ENCODE measurements at places on chromosomes 3 and 15.
A peak's percentile ranks its signal among the peaks of the same experiment; 100 is the strongest.

- DNase-seq = no peak
Observed at GRCh38 chr15:60372756-60373155, 25.0 kb downstream of the ANXA2 start.

- DNase-seq = no peak
Observed at GRCh38 chr3:81778678-81779182, 17.3 kb upstream of the GBE1 start.

DNA sequence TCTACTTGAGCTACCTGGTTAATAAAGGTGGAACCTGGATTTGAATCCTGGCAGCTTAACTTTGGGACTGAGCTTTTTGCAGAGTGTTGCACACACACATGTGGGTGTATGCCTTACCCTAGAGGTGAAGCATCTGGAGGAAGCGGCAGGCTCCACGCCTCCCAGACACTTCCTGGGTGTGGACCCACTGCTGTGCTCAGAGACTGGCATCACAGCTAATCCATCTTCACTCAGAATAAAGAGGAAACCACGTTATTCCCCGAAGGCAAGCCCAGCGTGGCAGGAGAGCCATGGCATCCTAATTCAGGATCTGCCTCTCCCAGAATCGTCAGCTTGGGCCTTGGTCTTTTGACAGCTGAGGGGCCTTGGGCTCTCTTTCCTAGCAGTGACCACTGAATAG lies 25.5 kb downstream of the CCDC13 start:
- no peak for DNase-seq

DNA sequence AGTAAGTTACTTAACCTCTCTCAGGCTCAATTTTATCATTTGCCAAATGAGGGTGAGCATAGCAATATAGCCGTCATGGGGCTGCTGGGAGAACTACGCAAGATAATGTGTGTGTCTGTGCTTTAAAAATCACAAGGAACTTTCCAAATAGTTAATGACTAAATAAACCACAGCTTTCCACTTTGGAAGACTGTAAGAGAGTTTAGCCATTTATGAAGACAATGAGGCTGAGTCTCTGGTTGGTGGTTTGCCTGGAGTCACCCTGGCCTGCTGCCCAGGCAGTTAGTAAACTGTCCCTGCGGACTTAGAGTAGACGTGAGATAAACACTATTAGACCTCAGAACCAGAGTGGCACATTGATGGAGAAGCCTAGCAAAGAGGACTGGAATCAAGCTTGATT lies 357.7 kb downstream of the CLSTN2 start:
- peak; percentile 98 for DNase-seq

DNA sequence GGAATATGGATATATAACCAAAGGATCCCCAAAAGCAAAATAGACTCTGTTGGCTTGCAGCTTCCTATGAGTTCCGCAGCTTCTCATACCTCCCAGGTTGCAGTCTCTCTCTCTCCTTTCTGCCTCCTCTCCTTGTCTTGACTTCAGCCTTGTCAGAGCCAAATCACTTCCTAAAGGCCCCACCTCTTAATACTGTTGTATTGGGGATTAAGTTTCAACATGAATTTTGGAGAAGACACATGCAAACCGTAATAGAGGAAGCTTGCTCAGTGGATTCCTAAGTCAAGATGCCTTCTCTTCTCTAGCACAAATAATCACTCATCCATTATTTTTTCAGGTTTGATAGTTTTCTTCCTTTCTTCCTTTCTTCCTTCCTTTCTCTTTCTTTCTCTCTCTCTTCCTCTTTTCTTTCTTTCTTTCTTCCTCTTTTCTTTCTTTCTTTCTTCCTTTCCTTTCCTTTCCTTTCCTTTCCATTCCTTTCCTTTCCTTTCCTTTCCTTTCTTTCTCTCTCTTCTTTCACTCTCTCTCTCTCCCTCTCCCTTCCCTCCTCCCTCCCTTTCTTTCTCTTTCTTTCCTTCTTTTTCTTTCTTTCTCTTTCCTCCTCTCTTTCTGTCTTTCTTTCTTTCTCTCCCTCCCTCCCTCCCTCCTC lies 411.3 kb upstream of the TPM1 start:
- DNase-seq = no peak

DNA sequence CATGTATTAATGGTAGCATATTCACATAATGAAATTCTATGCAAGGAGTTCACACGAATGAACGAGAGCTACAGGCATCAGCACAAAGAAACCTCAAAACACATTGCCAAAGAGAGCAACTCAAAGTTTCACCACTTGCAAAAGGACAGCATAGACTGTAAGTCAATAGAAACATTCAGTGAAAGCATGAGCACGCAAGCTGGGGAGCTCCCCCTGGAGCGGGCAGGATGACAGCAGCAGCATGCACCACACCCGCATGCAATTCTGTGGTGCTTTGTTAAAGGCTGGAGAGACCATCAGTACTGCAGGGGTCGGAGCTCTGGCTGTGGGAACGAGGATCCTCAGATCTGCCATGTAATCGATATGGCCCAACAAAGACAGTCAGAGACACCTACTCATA lies 18.7 kb downstream of the OCA2 start:
- DNase-seq = no peak

- DNase-seq = no peak
Observed at GRCh38 chr3:116318370-116318769, 126.9 kb downstream of the LSAMP start.

- no peak for DNase-seq
Observed at GRCh38 chr3:105847452-105847851, 21.4 kb downstream of the CBLB start.

DNA sequence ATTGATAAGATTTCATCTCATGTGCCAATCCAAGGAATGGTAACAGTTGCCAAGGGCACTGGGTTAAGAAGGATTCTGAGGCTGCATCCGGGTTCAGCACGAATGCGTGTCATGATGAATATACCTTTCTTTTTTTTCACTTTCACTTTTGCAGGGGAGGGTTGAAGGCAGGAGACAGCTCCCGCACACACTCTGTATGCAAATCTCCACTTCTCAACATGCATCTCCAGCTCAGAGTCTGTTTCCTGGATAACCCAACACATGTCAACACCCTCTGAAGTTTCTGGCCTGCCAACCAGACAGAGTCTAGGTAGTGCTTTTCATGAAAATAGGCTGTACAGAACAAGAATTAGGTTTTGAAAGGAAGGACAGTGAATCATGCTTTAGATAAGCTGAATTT lies 21.6 kb downstream of the B4GALT4 start:
- no peak for DNase-seq

GRCh38 chr15:68372291-68372811 lies 59.6 kb downstream of the ITGA11 start:
- DNase-seq = peak; percentile 89

DNA sequence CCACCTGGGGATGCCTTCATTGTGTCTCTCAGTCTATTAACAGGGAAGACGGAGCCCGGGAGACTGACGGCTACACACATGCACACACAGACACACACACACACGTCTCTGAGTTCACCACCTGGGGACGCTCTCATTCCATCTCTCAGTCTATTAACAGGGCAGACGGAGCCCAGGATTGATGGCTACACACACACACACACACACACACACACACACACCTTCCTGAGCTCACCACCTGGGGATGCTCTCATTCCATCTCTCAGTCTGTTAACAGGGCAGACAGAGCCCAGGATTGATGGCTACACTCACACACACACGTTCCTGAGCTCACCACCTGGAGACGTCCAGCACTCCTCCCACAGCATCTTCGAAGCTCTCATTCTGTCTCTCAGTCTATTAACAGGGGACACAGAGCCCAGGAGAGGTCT lies 143.9 kb downstream of the OR4M2 start:
- DNase-seq = no peak

- no peak for DNase-seq
Observed at GRCh38 chr3:122066331-122067213, 11.4 kb downstream of the CD86 start.

DNA sequence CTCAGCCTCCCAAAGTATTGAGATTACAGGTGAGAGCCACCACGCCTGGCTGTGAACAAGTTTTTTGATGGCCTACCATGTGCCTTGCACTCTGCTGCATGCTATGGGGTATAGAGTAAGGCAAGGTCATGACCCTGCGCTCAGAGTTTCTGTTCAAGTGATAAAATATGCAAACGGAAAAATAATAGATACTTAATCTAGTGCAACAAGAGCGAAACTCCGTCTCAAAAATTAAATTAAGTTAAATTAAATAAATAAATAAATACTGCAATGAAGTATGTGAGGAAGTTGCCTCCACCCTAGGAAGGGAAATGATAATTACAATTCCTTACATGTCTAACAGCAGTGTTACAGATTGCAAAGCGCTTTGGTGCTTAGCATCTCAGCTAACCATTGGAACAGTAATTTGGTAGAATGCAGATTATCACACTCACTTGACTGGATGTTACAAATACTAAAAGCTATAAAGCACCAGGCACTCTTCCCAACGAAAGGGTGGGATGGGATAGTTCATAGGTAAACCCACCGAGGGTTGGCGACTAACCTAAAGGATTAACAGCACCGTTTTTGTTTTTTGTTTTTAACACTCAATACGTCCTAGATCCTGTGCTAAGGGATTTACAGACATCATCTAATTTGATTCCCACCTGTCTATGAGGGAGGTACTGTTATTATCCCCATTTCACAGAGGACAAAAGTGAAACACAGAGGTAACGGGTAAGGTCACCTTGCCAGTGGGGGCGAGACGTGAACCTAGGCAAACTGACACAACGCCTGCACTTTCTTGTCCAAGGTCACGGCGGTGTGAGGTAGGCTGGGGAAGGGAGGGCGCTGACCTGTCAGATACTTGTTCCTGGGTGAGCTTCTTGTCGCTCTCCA lies 793 bp upstream of the FANCD2 start:
- no peak for DNase-seq

GRCh38 chr3:126549861-126550487 lies 8.8 kb downstream of the C3orf22 start:
- no peak for DNase-seq

DNA sequence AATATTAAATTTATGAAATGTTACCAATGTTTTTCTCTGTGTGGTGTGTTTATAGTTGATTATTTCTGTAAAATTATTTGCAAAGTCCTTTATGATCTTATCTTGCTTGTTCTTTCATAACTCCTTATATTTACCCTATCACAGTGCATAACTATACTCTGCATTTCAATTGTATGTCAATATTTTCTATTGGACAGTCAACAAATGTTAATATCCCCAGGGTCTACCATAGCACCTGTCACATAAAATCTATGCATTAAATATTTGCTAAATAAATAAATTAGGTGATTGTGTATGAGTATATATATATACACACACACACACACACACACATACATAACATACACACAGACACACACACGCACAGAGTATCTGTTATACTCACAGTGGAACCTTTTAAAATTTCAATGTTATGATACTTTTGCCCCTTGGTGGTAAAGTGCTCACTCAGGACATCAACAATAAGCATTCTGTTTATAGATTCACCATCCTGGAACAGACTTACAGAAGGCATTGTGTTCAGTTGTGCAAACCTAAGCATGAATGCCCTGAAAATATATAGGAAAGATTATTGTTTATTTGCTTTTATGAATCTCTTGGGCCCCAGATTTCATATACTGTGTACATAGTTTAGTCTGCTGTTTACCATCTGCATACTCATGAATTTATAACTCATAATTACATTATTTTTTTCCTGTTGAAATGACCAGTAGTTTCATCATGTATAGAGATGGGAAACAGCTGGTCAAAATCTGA lies 443.7 kb downstream of the EPHA6 start:
- DNase-seq = no peak

GRCh38 chr3:149363053-149363452 lies 14.4 kb downstream of the TM4SF1 start:
- peak; percentile 41 for DNase-seq

DNA sequence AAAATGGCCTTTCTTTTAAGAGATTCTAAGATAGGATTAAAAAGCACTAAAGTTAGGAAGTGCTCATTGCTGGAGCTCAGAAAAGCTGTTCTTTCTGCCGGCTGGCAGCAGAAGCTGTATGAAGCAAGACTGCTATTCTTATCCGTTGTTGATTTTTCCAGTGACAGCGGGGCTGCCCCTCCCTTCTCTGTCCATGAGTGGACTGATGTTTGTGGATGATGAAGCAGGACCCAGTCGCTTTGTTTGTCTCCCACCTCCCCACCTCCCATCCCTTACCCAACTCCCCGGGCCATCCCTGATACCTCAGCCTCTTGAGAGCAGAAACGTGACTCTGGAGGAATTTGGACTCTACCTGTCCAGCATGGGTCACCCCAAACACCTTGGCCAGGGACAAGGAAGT lies 10.3 kb upstream of the MUSTN1 start:
- DNase-seq = no peak

DNA sequence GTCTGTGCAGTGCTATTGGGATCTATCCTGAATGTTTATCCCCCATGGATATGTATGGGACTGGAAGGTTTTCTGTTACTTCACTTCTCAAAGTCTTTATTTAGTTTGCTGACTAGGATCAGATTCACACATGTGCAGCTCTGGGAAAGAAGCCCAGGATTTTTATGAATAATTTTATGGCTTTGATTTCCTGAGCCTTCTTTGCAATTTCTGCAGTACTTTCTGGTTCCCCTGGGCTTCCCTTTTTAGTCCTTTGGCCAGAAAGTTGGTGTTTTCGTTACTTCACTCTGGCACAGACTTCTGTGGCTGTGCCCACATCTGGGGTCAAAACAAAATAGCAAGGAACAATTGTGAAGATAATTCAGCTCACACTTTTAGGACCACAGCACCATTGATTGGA lies 721.0 kb downstream of the OTOL1 start:
- DNase-seq = no peak

- no peak for DNase-seq
Observed at GRCh38 chr15:48654801-48655200, 9.3 kb upstream of the FBN1 start.

GRCh38 chr3:186788482-186789370 lies 5.3 kb downstream of the EIF4A2 start:
- peak; percentile 27 for DNase-seq

GRCh38 chr15:62506217-62506805 lies 341.2 kb upstream of the C2CD4B start:
- DNase-seq = peak; percentile 20

- no peak for DNase-seq
Observed at GRCh38 chr3:149291178-149291577, 42.3 kb downstream of the TM4SF18 start.

DNA sequence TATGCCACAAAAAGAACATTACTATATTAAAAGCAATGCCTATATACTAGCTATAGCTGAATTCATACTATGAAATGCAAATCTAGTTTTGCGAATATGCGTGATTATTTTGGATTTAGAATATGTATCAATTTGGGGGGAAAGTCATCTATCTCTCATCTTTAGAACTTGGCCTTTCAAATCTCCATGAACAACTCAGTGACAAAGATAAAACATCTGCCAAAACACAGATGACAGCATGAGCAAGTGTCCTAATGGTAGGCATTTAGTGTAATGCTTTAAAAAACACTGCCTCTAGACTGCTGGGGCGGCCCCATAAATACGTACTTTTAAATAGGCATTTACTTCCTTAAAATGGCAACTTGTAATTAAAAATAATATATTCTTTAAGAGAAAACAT lies 2.7 kb downstream of the CD47 start:
- DNase-seq = no peak

DNA sequence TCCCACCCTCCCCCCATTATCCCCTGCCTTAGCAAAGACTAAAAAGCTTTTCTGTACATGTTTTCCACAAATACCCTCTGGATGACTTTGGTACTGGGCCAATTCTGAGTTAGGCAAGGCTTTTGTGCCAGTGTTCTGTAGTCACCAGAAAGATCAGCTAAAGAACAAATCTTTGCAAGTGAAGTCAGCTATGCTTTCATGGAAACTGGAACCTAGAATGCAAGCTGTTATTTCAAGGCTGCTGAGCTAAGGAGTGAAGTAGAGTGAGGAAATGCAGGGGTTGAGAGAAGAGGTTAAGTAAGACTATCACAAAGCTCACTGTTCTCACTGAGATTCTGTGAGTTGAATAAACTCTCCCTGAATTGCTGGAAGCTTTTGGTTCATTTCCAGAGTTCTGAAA lies 107.8 kb upstream of the CNTN3 start:
- no peak for DNase-seq
